ENCODE measurements at places on chromosomes 2 and 18.

DNA sequence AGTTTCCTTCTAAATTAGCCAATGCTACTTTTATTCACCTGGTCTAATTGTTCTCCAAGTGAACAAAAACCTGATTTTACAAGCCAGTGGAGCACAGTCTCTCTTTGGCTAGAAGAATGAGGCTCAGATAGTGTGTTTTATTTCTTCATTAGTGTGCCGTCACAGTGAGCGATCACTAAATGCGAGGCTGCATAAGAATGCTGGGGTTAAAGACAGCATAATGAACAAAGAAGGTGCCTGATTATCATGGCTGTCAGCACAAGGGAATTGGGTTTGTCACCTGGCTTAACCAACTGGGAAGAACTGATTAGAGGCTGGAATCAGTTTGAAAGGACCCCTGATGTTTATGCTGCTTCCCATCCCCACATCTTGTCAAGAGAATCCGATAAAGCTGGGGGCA is 76.4 kb downstream of the EPHA4 start:
- DNase-seq: no peak

- DNase-seq: no peak
Measured at GRCh38 chr18:69401226-69401971, 711 bp downstream of the DOK6 start.

- DNase-seq: no peak
Measured at GRCh38 chr2:195252018-195252417, 405.0 kb upstream of the SLC39A10 start.

DNA sequence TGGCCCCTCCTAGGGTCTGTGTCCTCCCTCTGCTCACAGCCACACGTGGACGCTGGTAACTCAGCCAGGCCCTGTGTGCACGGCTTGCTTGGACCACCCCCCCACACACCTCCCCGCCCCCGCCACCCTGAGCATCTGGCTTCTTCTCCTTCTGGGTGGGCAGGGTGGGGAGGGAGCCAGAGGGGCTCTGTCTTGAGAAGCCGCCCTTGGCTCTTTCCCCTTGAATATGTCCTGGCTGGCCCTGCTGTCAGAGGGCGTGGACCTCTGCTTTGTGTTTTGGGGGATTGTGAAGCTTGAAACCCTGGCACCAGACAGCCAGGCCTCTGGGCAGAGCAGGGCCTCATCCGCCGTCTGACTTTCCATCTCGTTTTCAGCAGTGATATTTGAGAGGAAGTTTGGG is 72.1 kb downstream of the GLI2 start:
- no peak for DNase-seq

DNA sequence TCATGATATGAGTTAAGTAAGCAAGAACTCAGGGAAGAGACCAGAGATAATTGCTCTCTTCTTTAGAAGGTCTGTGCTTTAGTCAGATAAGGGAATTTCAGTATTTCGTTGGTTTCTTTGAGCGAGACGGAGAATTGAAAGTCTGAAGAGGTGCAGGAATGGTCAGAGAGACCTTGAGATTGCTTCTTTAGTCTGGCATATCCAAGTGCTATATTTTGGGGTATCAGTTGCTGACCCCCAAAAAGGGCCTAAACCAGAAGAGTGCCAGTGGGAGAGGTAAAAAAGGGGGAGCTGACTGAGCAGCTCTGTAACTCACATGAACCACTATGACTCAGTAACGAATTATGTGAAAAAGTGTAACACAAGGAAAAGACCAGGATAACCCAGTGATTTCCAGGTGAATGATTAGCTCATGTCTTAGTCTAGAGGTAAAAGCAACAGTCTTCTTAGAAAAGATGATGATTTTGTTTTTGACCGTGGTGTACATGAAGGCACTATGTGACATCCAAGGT is 932.9 kb downstream of the TDRD15 start:
- no peak for DNase-seq

DNA sequence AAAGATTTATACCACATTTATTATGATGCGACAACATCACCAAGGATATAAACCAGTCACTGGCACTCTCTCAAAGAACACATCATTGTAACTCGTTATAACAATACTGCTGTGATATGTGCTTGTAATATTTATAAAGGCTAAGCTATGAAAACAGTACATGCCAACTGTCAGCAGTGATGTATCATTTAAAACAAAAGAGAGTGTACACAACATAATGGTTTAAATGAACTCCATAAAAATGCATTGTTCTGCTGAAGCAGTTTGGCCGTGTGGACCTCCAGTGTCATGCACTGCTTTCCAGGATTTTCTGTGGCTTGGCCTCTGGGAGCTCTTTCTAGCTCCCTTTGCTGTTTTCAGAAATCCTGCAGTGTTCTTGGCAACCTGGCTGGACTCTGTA is 215.6 kb downstream of the MTX2 start:
- DNase-seq: peak; percentile 46

DNA sequence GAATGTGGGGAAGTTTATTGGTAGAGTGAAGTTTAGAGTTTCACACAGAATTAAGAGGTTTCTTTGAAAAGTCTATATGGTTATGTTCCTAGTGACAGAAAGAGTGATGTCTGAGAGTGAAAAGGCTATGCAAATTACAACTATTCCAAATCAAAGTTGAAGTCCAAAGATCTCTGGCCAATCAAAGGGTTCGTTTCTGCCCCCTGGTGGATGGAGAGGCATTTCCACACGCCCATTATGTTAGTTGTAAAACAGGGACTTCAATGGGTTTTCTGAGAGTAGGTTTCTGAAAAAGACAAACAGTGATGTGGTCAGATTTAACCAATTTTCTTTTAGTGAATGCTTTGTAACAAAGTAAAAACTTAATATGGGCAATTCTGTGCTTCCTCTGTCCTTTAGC is 441.5 kb upstream of the POU3F3 start:
- DNase-seq: no peak

- DNase-seq: no peak
Measured at GRCh38 chr18:58669731-58670378, 1.4 kb upstream of the MALT1 start.

DNA sequence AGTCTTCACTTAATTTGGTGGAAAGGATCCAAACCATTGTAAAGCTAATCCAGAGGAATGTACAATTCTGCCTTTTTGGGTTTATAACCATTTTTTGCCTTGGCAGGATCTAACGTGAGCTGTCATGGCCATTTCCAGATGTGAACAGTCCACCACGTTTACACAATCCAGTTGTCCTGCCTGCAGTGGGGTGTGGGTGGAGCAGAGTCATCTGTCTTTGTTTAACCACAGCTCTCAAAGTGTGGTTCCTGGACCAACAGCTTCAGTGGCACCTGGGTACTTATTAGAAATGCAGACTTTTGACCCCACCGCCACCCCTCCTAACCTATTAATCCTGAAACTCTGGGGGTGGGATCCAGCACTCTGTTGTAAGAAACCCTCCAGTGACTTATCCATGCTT is 35.9 kb downstream of the FHOD3 start:
- peak; percentile 59 for DNase-seq

GRCh38 chr2:238912228-238912915 is 64.5 kb downstream of the TWIST2 start:
- DNase-seq: no peak

DNA sequence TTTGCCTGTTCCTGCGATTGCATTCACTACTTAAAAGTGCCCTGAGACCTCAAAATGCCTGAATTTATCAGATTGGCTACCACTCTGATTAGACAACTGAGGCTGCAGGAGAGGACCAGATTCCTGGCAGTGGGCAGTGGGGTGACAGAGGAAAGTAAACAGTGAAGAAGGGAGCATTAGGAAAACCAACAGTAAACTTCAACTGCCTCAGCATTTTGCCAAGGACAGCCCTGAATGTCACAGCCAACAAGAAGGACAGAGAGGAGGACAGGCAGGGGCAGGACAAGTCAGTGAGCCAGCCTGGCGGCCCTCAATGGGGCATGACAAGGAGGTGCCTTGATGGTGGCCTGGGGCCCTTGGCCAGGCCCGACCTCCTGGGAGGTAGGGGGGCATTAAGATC is 24.3 kb downstream of the ACMSD start:
- no peak for DNase-seq
